ENCODE measurements at places on chromosomes 6 and 20.

GRCh38 chr6:110810896-110811586, 4.2 kb downstream of the CDK19 start:
- no peak for DNase-seq
- H3K36me3 ChIP-seq = no peaks in the 10 kb centered on the region
- H3K27me3 ChIP-seq = no peaks in the 10 kb centered on the region
- H3K27ac ChIP-seq = no peak overlapping the region
- H3K4me1 ChIP-seq = peaks cover 14% of the 10 kb centered on the region
- no peak overlapping the region for H3K4me3 ChIP-seq

GRCh38 chr20:42161228-42161829, 543.2 kb upstream of the CHD6 start:
- no peak for DNase-seq
- no peak overlapping the region for H3K27ac ChIP-seq
- no peaks in the 10 kb centered on the region for H3K27me3 ChIP-seq
- H3K36me3 ChIP-seq = no peaks in the 10 kb centered on the region

- H3K4me1 ChIP-seq = no peaks in the 10 kb centered on the region
- no peak for DNase-seq
- H3K4me3 ChIP-seq = no peak overlapping the region
- no peaks in the 10 kb centered on the region for H3K36me3 ChIP-seq
Measured at GRCh38 chr6:163380216-163380615, 34.3 kb upstream of the QKI start.

- H3K27me3 ChIP-seq = no peaks in the 10 kb centered on the region
- H3K36me3 ChIP-seq = no peaks in the 10 kb centered on the region
- H3K4me1 ChIP-seq = no peaks in the 10 kb centered on the region
Measured at GRCh38 chr6:153963352-153963751, 75.7 kb upstream of the OPRM1 start.

DNA sequence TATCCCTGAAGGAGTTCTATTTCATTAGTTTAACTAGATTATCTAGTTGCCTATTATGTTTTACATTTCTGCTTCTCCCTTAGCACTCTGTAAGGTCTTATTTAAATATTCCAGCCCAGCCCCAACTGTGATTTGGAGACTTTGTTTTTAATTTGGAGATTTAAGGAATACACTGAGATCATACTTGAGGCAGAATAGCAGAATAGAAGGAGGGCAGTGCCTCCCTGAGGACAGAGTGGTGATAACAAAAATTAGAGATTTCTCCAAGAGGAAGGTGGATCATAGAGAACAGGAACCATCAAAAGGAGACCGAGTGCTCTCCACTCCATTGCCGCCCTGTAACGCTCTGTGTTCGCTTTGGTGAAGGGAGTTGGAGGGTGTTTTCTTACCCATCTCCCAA, 14.8 kb upstream of the CD164 start:
- DNase-seq = no peak
- no peaks in the 10 kb centered on the region for H3K27me3 ChIP-seq
- H3K36me3 ChIP-seq = no peaks in the 10 kb centered on the region
- no peak overlapping the region for H3K4me3 ChIP-seq

DNA sequence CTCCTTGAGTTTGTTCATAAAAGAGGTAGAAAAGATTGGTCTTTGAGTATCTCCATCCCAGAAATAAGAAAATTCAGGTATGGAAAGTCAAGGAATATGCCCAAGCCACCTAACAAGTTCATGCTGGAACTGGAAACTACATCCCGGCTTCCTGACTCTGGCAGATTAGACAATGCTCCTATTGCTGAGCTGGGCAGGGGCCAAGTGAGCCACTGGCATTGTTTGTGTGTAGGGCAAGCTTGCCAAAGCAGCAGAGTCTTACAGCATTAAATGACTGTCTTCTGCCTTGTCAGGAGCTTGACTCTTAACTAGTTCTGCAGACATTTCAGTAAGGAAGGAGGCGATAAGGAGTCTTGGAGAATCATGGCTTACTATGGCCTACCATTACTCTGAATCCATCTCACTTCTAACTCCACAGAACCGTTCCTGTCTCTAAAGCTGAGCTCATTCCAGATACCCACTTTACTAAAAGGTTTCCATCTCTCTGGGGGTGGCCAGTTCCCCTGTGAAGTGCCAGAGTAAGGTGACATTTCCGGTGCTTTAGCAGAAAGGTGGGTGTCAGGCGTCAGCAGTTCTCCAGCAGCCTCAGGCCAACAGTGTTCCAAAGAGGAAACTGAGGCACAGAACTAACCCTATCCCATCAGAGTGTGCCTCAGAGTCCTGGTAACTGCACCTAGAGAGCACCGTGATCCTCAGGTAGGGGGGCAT, 30.1 kb downstream of the PRDM1 start:
- no peaks in the 10 kb centered on the region for H3K27me3 ChIP-seq
- H3K4me1 ChIP-seq = no peaks in the 10 kb centered on the region
- no peaks in the 10 kb centered on the region for H3K36me3 ChIP-seq

DNA sequence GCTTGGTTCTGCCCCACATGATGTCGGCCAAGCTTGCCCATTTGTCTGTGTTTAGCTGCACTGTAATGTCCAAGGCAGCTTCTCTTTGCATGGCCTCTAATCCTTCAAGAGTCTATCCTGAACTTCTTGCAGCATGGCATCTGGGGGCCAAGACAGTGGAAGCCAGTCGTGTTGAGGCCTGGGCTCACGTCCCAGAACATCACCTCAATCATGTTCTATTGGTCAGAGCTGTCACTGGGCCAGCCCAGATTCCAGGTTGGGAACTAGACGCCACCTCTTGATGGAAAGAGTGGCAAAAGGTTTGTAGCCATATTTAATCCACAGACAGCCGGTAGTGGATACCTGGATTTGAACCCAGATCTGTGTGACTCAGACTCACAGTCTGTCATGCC, 25.3 kb downstream of the PPARD start:
- no peak for DNase-seq
- no peaks in the 10 kb centered on the region for H3K27me3 ChIP-seq
- H3K27ac ChIP-seq = no peak overlapping the region
- H3K36me3 ChIP-seq = no peaks in the 10 kb centered on the region

DNA sequence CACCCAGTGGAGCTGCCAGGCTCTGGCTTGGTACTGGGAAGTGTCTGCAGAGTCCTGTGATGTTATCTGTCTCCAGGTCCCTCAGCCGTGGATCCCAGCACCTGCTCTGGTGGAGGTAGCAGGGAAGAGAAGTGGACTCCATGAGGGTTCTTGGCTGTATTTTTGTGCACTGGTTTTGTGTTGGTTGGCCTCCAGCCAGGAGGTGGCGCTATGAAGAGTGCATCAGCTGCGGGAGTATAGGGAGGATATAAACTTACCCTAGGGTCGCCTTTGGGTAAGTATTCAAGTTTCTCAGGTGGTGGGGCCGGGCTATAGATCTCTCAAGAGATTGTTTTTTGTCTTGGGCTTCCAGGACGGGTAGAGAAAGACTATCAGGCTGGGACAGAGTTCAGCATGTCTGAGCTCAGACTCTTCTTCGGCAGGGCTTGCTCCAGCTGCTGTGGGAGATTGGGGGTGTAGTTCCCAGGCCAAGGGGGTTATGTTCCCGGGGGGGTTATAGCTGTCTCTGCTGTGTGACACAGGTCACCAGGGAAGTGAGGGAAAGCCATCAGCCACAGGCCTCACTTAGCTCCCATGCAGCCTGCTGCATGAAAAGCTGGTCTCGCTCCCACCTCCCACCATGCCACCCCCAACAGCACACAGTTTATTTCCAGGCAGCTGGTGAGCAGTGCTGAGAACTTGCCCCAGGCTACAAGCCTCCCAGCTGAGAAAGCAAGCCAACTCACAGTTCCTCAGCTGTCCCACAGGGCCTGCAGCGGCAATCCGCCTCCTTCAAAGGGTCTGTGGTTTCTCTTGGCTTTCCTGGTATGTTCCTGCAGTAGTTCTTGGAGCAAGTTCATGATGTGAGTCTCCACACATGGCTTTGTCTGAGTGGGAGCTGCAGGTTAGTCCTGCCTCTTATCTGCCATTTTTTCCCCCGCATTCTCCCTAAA, 115.7 kb downstream of the AIG1 start:
- no peak overlapping the region for H3K4me3 ChIP-seq
- H3K36me3 ChIP-seq = peaks cover 4% of the 10 kb centered on the region
- H3K27ac ChIP-seq = no peak overlapping the region

DNA sequence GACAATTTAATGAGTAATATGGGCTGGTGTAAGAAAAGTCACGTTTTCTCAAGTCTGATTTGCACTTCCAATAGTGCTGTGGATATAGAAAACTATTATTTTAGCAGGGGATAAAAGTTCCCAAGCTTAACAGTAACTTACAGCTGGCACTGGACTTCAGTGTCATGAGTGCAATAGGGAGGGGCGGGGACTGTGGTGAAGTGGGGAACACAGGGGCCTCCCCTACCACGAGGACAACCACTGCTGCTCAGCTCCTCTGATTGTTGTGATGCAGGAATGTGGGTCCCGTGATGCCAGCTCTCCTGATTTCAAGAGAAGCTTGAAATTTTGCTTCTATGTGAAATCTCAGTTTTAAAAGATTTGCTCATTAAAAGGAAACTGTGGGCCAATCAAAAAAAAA, 24.0 kb downstream of the SLC13A3 start:
- H3K27ac ChIP-seq = no peak overlapping the region
- H3K4me3 ChIP-seq = no peak overlapping the region
- no peak for DNase-seq
- no peaks in the 10 kb centered on the region for H3K4me1 ChIP-seq

- H3K27ac ChIP-seq = no peak overlapping the region
- H3K36me3 ChIP-seq = no peaks in the 10 kb centered on the region
- H3K27me3 ChIP-seq = no peaks in the 10 kb centered on the region
- no peak overlapping the region for H3K4me3 ChIP-seq
- H3K4me1 ChIP-seq = no peaks in the 10 kb centered on the region
- DNase-seq = no peak
Measured at GRCh38 chr6:101832371-101832770, 438.9 kb downstream of the GRIK2 start.

- H3K4me3 ChIP-seq = no peak overlapping the region
- no peak overlapping the region for H3K27ac ChIP-seq
- no peaks in the 10 kb centered on the region for H3K4me1 ChIP-seq
- no peaks in the 10 kb centered on the region for H3K36me3 ChIP-seq
- DNase-seq = no peak
- no peaks in the 10 kb centered on the region for H3K27me3 ChIP-seq
Measured at GRCh38 chr6:91716361-91716760, 1129.5 kb upstream of the MAP3K7 start.

DNA sequence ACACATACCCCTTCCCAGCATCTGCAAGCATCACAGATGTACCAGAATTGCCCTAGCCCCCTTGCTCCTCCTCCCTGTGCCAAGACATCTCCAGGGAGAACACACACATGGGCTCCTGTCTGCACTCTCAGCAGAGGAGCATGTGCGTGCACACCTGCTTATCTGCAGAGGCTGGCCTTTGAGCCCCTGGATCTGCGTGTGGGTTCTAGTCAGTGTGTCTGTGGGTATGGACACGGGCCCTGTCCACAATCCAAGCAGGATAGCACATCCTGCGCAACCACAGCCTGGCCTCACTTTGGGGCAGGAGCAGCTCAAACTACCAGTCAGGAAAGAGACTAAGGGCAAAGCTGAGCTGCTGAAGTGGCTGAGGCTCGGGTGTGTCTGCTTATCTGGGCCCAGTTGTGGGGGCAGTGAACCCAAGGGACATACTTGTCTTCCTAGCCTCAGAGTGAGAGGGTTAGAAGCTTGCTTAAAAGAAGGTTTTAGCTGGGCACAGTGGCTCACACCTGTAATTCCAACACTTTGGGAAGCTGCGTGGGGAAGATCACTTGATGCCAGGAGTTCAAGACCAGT, 41.0 kb downstream of the HM13 start:
- no peak overlapping the region for H3K4me3 ChIP-seq
- H3K36me3 ChIP-seq = peaks cover 29% of the 10 kb centered on the region
- H3K4me1 ChIP-seq = peaks cover 6% of the 10 kb centered on the region

GRCh38 chr6:132936646-132937045, 122.3 kb downstream of the RPS12 start:
- no peaks in the 10 kb centered on the region for H3K4me1 ChIP-seq
- H3K4me3 ChIP-seq = no peak overlapping the region

GRCh38 chr6:46042355-46042999, 26.8 kb upstream of the CLIC5 start:
- H3K27ac ChIP-seq = no peak overlapping the region
- H3K4me1 ChIP-seq = peaks cover 5% of the 10 kb centered on the region
- no peak overlapping the region for H3K4me3 ChIP-seq
- DNase-seq = no peak
- no peaks in the 10 kb centered on the region for H3K27me3 ChIP-seq
- no peaks in the 10 kb centered on the region for H3K36me3 ChIP-seq

DNA sequence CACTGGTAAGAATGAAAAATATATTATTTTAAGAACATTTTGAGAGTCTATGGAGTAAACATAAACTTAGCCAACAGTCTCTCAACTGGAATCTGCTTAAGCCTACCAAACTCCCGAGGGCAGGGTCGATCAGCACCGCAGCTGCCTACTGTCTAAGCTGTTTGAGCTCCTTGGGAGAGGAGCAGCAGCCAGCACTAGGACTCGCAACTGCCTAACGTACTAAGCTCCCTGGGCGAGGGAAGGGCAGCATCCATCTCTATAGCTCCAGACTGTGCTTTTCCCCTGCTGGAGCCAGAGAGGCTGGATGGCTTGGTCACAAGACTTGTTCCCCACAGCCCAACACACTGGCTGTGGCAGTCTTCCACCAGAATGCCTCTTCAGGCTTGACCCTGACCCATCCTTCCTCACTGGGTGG, 96.4 kb downstream of the MOXD1 start:
- no peaks in the 10 kb centered on the region for H3K4me1 ChIP-seq
- H3K36me3 ChIP-seq = no peaks in the 10 kb centered on the region
- H3K27ac ChIP-seq = no peak overlapping the region
- no peaks in the 10 kb centered on the region for H3K27me3 ChIP-seq
- no peak overlapping the region for H3K4me3 ChIP-seq
- DNase-seq = no peak

DNA sequence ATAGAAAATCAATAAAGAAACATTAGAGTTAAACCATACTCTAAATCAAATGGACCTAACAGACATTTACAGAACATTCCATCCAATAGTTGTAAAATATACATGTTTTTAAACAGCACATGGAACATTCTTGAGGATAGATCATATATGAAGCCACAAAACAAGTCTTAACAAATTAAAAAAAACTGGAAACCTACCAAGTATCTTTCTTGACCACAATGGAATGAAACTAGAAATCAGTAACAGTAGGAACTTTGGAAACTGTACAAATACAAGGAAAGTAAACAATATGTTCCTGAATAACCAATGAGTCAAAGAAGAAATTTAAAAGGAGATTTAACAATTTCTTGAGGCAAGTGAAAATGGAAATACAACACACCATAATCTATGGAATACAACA, 91.2 kb upstream of the GLP1R start:
- H3K27me3 ChIP-seq = no peaks in the 10 kb centered on the region
- no peak overlapping the region for H3K27ac ChIP-seq
- H3K4me3 ChIP-seq = no peak overlapping the region

- no peak overlapping the region for H3K4me3 ChIP-seq
- no peaks in the 10 kb centered on the region for H3K36me3 ChIP-seq
Measured at GRCh38 chr6:155158030-155158843, 105.6 kb upstream of the CLDN20 start.

DNA sequence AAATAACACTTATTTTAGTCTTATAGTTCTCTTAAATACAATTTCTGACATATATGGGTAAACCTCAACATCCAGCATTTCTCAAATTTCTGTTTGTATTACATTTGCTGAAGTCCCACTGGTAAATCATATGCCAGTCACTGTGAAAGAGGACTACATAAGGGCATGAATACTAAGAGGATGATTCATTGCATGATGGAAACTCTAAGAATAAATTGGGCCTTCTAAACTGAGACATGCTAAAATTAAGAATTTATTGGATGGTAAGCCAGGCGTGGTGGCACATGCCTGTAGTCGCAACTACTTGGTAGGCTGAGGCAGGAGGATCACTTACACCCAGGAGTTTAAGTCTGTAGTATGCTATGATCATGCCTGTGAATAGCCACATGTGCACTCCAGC, 12.1 kb downstream of the DEFB123 start:
- no peaks in the 10 kb centered on the region for H3K36me3 ChIP-seq
- peaks cover 7% of the 10 kb centered on the region for H3K4me1 ChIP-seq
- no peak for DNase-seq
- H3K4me3 ChIP-seq = no peak overlapping the region
- H3K27me3 ChIP-seq = no peaks in the 10 kb centered on the region
